ENCODE measurements at places on chromosomes 7 and 10.

DNA sequence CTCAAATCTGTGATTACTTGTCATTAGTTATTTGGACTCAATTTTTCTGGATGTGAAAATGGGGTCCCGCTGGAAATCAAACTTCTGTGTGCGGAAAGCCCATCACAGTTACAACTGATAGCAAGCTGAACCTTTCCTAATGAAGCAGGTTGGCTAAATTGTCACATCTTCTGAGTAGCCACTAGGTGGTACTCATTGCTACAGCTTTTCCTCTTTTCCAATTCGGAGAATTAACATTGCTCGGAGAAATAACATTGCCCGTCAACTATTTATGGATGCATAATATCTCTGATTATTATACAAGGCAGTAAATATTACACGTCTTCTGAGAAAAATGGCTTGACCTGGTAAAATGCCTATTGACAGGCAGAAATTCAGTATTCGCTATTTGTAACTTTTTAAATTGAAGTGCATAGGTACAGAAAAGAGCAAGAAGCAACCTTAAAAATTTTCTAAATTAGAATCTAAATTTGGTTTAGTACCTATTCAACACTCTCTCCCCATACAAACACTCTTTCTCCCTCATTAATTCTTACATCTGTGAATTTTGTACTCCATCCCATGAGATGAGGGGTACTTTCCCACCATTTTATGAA is 17.3 kb upstream of the BLOC1S2 start:
- no peak for DNase-seq

DNA sequence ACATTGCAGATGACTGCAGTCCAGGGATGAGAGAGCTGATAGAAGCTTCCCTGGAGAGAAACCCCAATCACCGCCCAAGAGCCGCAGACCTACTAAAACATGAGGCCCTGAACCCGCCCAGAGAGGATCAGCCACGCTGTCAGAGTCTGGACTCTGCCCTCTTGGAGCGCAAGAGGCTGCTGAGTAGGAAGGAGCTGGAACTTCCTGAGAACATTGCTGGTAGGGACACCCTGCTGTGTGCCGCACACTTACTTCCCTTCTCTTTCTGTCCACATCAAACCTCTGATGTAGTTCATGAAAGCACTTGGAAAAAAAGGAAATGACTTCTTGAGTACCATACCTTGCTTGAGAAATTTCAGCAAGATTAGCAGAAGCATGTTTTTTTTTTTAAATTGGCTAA is 25.3 kb downstream of the MAP3K8 start:
- no peak for DNase-seq

- no peak for DNase-seq
Measured at GRCh38 chr7:111770116-111770515, 207.8 kb upstream of the IMMP2L start.

- DNase-seq: no peak
Measured at GRCh38 chr7:101915000-101915399, 97.6 kb downstream of the CUX1 start.

GRCh38 chr10:123769647-123770046 is 103.5 kb downstream of the GPR26 start:
- no peak for DNase-seq

- no peak for DNase-seq
Measured at GRCh38 chr7:136326045-136326609, 349.0 kb upstream of the MTPN start.

- DNase-seq: peak; percentile 91
Measured at GRCh38 chr10:13949844-13950542, 363.2 kb downstream of the PRPF18 start.

- DNase-seq: no peak
Measured at GRCh38 chr10:71899665-71900412, 48.8 kb upstream of the PSAP start.

GRCh38 chr7:96723622-96724021 is 14.0 kb upstream of the SEM1 start:
- DNase-seq: no peak

DNA sequence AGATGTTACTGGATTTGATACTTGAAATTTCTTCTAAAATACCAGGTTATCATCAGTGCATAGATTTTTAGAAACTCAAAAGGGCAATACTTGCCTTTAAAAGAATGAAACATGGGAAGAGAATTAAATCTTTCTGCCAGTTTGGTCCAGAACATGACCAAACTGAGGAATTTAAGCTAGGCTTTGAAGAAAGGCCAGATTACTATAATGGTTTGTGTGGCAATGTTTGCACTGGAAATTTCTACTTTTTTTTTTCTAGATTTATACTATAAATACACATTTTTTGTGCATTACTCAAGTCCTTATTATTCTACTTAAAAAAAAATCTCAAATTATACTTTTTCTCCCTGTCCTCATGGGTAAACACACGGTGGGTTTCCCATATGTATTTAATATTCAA is 9.2 kb downstream of the MKX start:
- DNase-seq: no peak

DNA sequence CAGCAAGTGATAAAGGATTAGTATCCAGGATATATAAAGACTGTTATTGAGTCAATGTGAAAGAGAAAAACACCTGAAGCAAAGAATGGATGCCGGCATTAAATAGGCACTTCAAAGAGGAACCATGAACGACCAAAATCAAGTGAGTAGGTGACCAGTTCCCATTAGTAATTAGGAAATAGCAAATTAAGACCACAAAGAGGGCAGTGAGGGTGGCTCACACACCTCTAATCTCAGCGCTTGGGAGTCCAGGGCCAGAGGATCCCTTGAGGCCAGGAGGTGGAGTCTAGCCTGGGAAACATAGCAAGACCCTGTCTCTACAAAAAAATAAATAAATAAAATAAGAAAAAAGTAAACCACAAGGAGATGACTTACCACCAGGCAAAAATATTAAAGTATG is 1.5 kb upstream of the ANTXRL start:
- no peak for DNase-seq

GRCh38 chr7:30247541-30248401 is 36.6 kb upstream of the ZNRF2 start:
- no peak for DNase-seq

DNA sequence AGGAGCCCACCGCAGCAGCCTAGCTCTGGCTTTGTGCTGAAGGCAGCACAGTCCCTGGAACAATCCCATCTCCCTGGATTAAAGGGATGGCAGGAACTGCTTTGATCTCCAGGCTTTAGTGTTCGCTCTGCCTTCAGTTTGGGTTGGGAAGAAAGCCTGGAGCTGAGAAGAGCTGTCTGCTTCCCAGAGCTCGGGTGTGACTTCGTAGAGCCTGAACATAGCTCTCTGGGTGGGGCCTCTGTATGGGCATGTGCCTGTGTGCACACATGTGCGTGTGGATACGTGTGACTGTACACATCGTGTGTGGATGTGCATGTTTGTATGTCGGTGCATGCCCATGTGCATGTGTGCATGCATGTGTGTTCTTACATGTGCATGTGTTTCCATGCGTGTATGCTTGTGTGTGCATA is 8.7 kb downstream of the ADCY1 start:
- no peak for DNase-seq

GRCh38 chr7:92268921-92269320 is 23.1 kb downstream of the ANKIB1 start:
- no peak for DNase-seq

- DNase-seq: no peak
Measured at GRCh38 chr10:68192113-68192512, 39.8 kb downstream of the ATOH7 start.

DNA sequence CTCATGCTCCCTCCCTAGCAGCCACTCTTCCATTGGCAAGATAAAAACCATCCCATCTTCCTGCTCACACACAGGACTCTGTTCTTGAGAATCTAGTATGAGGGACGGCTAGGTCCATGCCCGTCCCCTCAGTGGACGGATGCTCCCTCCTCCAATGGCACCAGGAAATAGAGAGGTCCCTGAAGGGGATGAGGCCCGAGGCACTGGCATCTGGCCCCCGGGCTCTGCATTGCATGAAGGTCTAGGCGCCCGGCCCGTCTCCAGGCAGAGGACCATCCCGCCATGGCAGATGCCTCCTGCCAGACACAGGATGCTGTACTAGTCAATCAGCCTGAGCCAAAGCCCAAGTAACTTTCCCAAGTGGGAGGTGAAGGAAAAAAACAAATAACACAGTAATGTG is 15.0 kb downstream of the PRKAG2 start:
- DNase-seq: no peak

DNA sequence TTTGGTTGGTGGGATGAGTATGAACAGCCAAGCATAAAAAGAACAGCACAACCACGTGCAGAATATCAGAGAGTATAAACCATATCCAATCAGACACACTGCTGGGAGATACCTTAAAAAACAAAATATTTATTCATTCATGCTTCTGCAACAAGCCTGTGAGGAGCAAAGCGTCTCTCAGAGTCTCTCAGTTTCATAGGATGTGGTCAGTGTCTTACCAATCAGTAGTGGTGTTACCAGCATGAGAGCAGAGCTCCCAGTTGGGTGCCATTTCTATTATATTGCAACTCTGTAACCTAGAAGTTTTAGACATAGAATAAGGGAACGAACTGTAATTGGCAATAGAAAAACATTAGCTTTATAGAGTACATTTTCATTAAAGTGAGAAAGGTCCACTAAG is 445.9 kb upstream of the LRRN3 start:
- DNase-seq: no peak

DNA sequence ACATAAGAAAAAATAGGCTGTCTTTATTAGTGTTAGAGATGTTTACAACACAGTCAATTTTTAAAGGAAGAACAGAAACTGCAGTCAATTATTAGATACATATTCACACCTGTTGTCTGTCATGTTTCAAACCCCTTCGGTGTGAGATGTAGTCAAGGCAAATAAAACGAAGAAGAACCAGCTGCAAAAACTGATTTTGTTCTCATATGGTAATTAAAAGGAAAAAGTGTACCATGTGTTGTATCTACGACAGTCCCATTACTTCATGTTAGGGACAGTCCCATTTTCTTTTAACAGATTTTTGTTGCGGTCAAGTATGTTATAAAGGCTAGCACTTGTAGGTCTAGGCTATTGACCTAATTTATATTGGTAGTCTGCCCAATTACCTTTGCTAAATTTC is 149.4 kb downstream of the LRRN3 start:
- no peak for DNase-seq

DNA sequence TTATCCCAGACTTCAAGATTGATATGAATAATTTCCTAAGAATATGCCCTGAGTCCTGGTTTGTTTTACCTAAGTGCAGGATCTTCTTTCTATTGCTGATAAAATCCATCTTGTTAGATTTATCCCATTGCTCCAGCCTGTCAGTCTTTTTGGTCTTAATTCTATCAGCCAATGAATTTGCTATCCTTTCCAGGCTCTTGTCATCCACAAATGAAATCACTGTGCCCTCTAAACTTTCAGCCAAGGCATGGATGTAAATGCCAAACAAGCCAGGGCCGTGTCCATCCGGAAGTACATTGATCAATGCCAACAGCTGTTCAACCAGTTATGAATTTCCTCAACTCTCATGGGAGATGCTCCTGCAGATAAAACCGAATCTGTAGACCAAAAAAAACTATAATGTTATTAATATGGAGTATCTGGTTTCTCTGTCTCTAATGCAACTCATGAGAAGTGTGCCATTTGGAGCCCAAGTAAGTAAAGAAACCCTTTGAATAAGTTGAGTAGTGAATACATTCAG is 40.0 kb downstream of the NPY start:
- DNase-seq: no peak

- no peak for DNase-seq
Measured at GRCh38 chr7:45677311-45677900, 103.2 kb downstream of the ADCY1 start.

GRCh38 chr7:26326211-26326610 is 34.5 kb downstream of the SNX10 start:
- DNase-seq: no peak

DNA sequence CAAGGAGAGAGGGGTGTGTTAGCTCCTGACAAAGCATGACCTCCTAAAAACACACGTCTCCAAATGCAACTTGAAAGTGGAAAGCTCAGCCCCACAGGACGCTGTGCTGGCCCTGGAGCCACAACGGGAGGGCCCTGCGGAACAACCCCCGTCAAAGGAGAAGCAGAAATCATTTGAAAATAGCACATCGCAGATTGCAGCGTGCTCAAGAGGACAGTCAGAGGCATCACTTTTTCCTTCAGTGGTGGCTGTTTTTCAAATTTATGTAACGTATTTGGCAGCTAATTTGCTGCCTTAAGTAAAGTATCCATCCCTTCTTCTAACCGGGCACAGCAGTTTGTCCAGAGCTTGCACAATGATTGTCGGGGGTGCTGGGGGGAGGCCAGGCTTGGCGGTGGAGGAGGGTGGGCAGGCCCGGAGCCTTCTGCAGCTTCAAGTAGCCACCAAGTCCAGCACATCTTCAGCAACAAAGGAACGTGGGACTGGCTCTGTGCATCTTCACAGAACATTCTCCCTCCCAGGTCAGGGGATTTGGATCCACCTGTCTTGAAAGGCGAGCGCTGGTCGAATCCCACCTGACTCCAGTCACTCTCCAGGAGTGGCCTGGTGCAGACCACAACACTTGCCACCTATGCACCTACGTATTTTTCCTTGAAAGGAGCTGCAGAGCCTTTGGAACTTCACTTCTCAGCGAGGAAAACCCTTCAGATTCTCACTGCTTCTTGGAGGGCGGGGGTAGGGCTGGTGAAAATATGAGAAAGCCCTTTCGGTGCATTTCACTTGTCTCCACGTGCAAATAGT is 346.3 kb downstream of the DNAJB6 start:
- DNase-seq: no peak

- no peak for DNase-seq
Measured at GRCh38 chr7:19181634-19182033, 36.4 kb upstream of the FERD3L start.

DNA sequence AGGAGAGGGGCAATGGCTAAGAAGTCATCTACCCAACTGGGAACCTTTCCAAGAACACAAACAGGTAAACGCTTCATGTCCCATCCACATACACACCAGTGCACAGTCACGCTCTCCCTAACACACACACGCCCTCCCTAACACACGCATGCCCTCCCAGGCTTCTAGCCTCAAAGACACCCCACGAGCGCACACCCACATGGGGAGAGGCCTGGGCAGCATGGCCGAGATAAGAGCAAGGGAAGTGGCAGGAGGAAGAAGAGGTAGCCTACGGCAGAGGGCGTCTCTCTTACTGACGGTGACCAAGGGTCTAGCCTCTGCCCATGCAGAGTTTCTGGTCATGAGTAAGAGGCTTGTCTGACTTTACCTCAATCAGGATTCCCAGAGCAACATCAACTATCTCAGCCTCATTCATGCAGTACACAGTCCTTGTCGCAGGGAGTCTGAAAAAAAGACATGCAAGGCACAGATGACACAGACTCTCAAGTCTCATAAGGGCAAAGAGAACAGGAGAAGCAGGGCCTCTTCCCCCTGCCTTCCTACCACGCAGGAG is 3.1 kb downstream of the CYREN start:
- DNase-seq: no peak

GRCh38 chr7:128167042-128167701 is 73.9 kb upstream of the LEP start:
- DNase-seq: peak; percentile 17

DNA sequence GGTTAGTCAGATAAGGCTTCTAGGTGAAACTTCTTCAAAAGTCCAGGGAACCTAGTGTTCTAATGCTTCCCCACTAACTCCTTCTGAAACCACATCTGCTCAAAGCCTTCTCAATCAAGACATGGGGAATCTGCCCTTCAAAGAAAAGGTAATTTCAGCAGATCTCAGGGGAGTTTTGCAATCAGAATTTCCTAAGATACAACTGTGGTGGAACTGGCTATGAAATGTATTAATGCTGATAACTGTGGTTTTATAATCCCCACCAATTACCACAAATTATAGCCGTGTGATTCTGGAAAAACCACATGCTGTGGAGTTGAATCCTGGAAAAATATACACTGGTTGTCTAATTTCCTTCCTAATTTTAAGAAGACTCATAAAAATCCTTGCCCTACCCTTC is 233.8 kb downstream of the SORCS1 start:
- no peak for DNase-seq

GRCh38 chr7:157301610-157302120 is 35.1 kb upstream of the DNAJB6 start:
- no peak for DNase-seq

Data from fibroblast of skin of left quadriceps (primary cell).